ENCODE measurements at places on chromosomes 11 and 22.

GRCh38 chr11:122791411-122791810, 46.9 kb upstream of the CRTAM start:
- DNase-seq = no peak

GRCh38 chr11:69280451-69280850, 13.5 kb upstream of the MYEOV start:
- DNase-seq = no peak

DNA sequence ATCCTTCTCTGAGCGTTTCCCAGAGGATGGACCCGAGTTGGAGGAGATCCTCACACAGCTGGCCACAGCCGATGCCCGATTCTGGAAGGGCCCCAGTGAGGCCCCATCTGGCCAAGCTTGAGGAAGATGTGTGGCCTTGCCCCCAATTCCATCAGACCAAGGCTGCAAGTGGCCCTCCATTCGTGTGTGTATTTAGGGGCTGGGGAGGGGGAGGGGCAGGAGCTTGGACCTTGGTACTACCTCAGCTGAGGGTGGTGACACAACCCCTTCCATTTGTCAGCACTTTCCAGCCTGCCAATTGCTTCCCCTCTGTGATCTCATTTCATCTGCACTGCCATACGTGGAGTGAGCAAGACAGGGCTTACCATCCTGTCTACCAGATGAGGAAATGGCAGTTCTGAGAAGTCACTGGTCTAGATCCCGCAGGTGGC, 1.3 kb upstream of the BBS1 start:
- DNase-seq = no peak

DNA sequence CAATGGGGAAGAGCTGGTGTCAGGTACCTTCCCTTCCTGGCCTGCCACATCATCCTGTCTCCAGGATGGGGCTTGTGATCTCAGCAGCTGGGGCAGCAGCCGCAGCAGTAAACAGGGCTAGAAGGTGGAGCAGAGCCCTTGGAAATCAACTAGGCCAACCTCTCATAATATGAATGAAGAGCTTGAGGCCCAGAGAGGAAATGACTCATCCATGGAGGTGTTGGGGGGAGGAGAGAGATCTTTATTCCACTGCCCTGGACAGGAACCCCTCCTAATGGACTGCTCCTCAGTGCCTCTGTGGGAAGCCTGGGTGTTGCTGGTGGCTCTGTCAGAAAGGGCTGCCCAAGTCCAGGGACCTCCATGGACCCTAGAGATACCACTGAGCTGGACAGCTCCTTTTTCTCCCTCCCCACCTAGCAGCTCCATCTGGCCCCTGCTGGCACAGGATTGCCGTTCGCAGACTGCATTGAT, 111.8 kb downstream of the OSBP2 start:
- DNase-seq = no peak

GRCh38 chr22:28477556-28477955, 202.1 kb downstream of the TTC28 start:
- DNase-seq = no peak

- no peak for DNase-seq
Observed at GRCh38 chr11:1219446-1219833, 3.4 kb upstream of the MUC5B start.

DNA sequence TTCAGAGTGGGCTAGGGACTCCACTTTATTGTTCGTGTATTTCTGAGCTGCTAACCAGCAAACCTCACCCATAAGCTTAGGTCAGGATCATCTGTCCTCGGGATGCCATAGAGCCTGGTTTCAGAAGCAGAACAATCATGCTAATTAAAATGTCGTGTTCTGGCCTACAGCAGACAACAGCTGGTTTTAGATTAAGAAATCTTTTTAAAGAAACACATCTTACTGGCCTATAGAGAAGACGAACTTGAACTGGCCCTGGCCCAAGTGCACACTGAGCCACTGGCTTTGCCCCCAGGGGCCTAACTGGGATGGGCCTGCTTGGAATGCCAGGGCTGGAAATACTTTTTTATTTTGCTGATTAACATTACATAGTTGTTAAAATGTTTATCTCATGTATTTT, 63.2 kb downstream of the ALX4 start:
- no peak for DNase-seq

- no peak for DNase-seq
Observed at GRCh38 chr11:111361052-111361801, 17.8 kb downstream of the POU2AF1 start.

- DNase-seq = no peak
Observed at GRCh38 chr11:6260207-6260726, 629 bp downstream of the CCKBR start.

DNA sequence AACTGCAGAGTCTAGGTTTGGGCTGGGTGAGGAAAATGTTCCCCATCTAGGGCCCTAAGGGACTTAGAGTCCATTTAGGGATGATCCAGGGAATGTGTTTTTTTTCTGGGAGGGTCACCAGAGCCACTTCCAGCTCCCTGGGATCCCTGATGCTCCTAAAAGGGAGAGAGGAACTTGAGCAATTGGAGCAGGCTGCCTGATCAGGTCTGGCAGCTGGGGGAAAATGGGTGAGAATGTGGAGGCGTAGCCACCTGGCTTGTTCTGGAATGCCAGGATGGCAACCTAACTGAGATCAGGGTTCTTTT, 1.2 kb downstream of the PGAP2 start:
- DNase-seq = no peak

DNA sequence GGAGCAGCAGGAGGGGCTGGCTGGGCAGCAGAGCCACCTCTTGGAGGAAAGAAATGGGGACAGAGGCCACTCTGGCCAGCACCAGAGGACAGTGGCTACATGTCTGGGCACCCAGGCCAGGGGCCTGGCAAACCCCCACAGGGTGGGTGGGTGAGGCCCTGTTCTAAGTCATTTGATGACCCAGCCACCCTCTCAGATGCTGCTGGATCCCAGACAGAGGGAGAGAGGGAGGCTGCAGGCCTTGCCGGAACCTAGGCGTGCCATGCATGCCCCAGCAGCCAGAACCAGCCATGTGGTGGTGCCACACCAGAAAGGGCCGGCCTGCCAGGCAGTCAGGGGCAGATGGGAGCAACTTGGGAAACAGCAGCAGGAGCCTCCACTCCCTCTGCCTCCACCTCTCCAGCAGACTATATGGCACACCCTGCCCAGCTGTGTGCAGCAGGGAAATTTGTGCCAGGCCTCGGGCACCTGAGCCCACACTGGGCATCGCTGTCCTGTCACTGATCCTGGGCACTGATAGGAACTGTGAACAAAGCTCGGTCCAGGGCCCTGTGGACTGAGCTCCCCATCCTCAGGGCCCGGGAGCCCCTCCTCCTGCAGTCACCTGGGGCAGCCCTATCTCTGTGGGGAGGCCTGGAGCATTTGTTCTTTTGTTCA, 45.2 kb downstream of the RTN4R start:
- no peak for DNase-seq

DNA sequence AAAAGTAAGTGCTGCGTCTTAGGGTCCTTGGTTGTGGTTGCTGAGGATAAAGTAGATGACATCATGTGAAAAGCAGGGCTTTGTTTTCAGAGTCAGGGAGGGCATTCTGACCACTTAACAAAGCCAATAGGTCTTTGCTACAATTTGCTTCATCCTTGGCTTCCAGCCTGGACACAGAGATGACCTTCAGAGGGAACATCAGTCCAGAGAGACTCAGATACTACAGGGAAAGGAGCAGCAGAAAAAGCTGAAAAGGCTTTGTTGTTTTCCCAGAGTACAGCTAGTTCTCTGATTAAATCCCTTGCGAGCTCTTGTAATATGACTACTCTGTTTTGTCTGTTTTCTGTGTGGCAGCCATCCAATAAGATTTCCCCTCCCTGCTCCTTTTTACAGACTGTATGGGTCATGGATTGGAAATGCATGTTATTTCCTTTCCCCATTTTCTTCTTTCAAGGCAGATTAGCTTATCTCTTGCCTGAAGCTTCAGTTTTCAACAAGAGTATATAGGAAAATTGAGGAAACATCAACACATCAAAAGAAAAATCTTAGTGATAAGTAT, 31.9 kb downstream of the ATG13 start:
- DNase-seq = no peak

GRCh38 chr11:789943-790342, at the start of gene CEND1:
TSS of gene CEND1 (minus strand) at chr11:790090. CDS start at chr11:788576, 1,514 bp downstream.
- DNase-seq = peak; percentile 57

DNA sequence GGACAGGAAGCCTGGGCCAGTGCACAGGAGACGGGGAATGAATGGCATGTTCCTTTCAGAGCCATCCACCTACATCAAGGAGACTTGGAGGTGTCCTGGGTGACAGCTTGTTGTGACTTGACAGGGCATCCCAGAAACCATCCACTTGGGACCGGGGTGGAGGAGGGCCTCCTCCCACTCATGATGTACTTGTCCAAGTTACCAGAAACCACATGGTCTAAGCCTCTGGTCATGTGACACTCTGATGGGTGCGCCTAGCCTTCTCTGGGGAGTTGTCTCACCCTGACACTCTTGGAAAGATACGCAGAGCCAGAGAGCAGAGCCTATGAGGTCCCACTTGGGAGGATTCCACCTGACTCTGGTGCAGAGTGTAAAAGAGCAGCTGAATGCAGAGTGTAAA, 21.6 kb upstream of the FXYD6 start:
- no peak for DNase-seq

GRCh38 chr11:48104568-48104924, 112.1 kb upstream of the OR4B1 start:
- DNase-seq = no peak

DNA sequence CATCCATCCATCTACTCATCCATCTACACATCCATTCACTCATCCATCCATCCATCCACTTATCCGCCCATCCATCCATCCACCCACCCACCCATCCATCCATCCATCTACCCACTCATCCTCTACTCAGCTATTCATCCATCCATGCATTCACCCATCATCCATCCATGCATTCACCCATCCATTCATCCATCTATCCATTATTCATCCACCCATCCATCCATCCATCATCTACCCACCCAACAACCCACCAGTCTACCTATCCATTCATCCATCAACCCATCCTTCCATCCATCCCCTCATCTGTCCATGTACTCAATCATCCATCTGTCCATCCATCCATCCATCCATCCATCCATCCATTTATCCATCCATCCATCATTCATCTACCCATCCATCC, 972.7 kb downstream of the BRD1 start:
- no peak for DNase-seq

DNA sequence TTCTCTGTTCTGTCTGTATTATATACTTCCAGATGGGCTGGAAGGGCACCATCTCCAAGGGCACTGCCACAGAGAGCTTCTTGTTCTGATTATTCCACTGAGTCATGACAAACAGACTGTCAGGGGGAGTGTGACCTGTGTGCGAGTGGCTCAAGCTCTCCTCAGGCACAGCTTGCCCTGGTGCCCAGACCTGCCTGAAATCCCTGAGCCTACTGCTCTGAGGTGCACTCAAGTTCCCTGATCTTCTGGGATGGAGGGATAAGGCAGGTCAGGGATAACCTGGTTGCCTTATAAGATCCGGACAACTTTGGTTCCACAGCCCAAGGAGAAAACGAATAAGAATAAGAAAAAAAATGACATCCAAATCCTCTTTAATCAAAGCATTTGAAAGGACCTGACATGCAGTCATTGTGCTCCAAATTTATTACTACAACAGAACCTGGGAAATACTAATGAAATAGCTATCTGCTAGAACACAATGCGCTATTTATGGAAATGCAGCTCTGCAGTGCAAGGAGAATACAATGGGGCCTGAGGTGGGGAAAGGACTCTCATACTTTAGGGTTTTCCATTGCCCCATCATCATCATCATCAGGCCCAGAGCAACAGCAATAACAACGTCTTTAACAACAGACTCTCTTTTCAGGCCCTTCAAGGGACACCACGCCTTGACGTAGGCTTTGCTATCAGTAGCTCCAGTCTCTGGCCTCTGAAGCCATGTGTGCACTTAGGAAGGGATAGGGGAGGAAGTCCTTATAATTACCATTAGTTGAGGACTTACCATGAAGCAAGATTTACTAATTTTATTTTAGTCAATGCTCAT, 217.1 kb upstream of the KIRREL3 start:
- DNase-seq = no peak

DNA sequence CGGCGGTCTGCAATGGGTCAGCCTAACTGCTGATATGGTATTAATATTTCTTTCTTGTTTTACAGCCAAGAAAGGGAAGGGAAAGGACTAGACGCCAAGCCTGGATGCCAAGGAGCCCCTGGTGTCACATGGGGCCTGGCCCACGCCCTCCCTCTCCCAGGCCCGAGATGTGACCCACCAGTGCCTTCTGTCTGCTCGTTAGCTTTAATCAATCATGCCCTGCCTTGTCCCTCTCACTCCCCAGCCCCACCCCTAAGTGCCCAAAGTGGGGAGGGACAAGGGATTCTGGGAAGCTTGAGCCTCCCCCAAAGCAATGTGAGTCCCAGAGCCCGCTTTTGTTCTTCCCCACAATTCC, 1.9 kb downstream of the MDK start:
- no peak for DNase-seq

- no peak for DNase-seq
Observed at GRCh38 chr11:70243912-70244652, 26.4 kb upstream of the PPFIA1 start.

DNA sequence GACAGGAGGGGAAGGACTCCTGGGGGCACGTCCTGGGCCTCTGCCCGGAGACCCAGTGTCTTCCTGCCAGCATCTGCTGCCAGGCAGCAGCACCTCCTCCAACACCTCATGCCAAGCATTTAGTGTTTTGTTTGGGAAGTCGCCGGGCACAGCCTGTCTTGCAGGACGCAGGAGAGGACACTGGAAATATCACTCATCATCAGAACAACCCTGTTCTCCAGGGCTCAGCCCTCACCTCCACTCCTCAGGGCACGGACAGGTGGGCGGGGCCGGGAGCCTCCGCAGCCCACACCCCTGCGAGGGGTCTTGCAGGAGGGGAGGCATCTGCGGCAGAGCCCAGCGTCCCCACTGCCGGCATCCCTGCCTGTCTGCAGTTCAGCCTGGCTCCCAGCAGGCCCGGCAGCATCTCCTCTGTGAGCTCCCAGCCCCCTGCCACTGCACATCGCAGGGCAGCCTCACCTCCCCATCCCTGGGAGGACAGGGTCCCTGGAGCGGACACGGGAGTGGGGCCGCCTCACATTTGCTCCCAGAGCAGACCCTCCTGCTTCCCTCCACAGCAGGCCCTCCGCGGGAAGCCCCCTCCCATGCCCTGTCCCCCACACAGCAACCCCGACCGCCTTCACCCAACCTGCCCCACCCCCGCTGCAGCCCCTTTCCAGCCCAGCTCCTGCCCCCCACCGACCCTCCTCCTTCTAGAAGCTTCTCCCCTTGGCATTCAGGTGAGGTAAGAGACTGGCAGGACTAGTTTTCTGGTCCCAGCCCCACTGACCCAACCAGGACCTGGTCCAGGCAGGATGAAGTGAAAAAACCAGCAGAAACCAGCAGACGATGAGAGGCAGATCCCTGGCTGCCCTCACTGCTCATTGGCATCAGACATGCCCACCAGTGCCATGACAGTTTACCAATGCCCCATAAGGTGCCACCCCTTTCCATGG, 72.7 kb downstream of the BRD1 start:
- DNase-seq = no peak

All from NCI-H748 treated with DMSO at 0.1 percent for 48 hours (cell line).